NCI-H1694 (cell line): ENCODE measurements at places on chromosomes 2 and 18.

DNA sequence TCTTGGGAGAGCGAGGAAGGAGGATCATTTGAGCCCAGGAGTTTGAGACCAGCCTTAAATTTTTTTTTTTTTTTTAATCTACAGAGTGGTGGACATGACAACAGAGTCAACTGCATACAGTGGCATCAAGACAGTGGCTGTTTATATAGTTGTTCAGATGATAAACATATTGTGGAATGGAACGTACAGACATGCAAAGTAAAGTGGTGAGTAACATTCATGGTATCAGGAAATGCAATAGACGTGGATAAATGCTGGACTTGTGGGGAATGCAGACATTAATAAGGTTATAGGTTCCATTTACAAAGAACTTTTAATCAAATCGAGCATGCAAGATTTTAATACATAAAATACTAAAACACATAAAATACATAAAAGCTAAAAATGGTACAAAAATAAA lies 11.9 kb downstream of the WDR43 start:
- no peak for DNase-seq

GRCh38 chr18:48279312-48279711 lies 129.9 kb downstream of the ZBTB7C start:
- no peak for DNase-seq

DNA sequence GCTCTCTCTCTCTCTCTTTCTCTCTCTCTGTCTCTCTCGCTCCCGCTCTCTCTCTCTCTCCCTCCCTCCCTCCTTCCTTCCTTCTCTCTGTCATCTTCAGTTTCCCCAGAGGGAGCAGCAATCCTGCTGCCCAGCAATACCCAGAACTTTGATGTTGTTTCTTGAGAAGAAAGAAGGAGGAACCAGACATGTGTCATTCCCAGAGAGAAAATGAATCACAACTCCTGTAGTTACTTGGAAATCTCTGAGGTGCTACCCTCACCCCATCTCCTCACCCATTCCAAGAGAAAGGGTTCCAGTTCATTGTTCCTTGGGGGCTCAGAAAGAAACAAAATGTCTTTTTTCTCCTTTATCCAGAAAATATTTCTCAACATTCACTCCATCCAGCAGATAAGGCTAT lies 449.1 kb downstream of the TNS1 start:
- DNase-seq = no peak

GRCh38 chr2:21260311-21260710 lies 136.5 kb downstream of the TDRD15 start:
- DNase-seq = no peak

DNA sequence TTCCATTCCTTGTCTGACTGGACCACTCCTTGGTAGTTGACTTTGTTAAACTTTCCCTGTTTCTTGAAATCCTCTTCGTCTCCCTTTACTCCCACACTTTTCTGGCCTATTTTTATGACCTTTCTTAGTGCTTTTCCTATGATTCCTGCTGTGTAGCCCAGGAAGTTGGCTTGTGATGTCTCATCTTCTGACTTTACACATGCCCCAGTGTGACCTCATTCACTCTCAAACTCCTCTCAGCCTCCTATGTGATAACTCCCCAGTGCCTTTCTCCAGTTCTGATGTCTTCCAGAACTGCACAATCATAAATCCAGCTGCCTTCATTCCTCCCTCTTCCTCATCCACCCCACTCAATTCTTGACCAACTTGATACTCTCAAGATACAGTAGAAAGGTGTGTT lies 407.6 kb downstream of the TGIF1 start:
- no peak for DNase-seq

GRCh38 chr2:110818767-110819481 lies 86.6 kb downstream of the ACOXL start:
- DNase-seq = no peak
